ENCODE measurements at places on chromosomes 5 and 9. TPM values are rescaled to one million over a fixed set of nuclear protein-coding genes. Genes with fewer than 3 reads are reported as not detected.

DNA sequence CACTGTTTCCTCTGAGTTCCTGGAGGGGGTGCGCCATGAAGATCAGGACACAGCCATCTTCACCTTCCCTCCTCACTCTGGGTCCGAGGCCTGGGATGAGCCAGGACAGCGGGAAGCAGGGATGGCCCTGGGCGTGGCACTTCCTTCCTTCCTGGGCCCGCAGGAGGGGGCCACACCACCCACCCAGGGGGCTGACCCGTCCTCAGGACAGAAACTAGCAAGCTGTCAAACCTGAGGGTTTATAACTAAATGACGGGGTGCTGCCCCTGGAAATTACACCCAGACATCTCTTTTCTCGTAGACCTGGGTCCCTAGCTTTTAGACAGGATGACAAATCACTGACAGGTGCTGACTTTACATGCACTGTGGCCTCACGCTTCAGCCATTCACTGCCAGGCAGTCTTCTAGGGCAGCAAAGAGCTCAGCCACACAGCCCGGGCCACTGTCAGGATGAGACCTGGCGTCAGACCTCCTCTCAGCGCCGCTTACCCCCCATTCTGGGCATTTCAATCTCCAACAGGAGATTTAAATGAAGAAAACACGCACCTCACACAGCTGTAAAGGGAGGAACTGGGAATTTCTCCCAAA lies 8.1 kb downstream of the FCN2 start:
- DNase-seq = no peak

DNA sequence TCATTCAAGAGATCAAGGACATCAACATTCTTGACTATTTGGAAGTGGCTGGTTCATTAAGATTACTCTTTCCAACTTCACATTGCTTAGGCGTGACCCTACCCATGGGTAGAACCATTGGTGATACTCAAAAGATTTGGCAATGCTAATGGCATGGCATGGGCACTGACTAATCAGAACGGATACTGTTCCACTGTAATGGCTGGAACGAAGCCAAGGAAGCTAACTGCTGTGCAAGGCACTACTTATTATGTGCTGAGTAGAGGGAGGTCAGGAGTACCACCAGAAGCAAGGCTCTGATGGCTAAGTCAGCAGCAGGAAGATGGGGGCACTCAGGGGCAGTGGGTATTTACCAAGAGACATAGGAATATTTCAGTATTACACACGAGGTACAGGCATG lies 31.9 kb downstream of the GNA14 start:
- DNase-seq = no peak

DNA sequence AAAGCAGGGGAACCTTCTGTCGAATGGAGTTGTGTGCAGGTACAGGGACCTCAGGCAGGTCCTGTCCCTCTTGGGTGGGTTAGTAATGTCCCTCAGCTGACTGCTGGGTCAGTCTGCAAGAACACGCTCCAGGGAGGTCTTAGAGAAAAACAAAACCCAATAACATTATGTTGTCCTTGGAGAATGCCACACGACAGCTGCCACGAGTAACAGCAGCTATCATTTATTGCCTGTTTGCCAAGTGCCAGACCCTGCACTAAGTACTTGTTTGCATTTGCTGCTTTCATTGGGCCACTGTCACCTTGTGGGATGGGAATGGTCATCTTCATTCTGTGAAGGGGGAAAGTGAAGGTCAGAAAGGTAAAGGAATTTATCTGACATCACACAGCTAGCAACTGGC lies 310.3 kb downstream of the SLIT3 start:
- no peak for DNase-seq

DNA sequence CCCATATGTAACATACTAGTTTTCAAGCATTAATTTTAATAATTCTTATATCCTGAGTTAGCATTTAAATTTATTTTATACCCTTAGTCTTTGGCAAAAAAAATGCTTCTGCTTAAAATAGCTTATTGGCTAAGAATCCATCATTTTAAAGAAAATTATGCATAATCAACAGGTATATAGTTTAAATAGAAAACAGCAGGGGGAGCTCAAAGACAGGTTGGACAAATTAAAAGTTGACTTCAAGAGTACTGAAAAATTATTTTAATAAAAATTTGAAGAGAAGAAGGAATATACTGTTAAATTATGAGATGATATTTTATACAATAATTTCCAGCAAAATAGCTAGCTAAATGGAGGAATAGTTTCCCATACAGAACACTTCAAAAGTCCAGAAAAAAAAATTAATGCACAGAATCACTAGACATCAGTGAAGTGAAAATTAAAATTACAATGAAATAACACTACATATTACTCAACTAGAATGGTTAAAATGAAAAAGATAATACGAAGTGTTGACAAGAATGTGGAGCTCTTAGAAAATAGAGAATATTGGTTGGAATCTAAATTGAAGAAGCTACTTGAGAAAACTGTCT lies 387.1 kb downstream of the PDE4D start:
- no peak for DNase-seq

DNA sequence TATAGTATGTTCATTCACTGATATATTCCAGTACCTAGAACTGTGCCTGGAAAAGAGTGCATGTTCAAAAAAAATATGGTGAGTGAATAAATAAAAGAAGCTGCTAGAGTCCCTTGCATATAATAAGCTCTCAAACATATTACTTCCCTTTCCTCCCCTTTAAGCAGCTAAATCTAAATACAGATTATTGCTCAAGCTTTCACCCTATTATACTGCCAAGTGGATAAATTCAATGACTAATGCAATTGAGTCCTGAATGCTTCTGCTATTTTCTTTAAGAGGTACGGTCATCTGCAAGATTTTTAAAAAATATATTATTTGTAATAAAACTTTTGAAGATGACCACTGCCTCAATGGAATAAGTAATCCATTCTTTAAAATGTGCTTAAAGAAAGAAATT lies 248.4 kb downstream of the PLK2 start:
- no peak for DNase-seq

DNA sequence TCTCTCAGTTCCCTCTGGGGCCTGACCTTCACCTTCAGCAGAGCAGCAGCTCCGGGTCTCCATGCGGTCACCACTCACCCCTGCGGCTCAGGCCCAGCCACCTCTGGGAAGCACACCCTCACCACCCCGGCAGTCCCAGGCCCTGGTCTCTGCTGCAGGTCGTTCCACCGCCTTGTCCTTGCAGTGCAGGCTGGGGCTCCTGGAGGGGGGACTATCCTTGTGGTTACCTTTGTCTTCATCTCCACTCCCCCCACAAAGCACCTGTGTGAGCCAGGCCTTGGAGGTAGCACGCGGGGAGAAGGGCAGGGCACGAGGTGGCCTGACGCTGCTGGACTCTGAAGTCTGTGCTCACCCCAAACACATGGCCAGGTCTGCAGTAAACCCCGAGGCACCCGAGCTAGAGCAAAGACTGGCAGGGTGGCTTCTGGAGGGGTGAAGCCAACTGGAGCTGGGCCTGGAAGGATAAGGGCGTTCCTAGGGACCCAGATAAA lies 33.2 kb upstream of the RXRA start:
- DNase-seq = no peak

GRCh38 chr5:102722931-102723330 lies 32.2 kb upstream of the PAM start:
- DNase-seq = peak; percentile 25

DNA sequence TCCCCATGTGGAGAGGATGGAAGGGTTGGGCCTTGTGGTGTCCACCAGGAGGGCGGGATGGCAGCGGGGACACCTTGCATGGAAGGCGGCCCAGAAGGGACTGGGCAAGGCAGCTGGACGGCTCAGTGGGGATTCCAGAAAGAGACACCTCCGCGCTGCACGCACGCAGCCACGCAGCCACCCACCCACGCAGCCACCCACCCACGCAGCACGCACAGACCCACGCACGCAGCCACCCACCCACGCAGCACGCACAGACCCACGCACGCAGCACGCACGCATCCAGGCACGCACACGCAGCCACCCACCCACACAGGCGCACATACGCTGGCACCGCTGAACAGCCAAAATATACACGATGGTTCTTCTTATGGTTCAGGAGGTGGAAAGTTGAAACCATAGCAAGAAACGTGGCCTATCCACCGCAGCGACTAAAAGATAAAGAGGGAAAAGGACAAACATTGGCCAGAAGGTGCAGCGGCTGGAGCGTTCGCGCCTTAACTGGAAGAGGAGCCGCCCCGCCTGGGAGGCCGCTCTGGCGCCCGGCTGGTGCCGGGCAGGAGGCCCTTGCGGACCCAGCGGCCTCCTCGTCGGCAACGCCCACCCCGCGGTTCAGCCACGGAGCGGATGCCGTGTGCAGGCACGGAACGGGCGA lies 22.2 kb upstream of the EXOC3 start:
- no peak for DNase-seq

GRCh38 chr5:93044859-93045666 lies 536.0 kb downstream of the NR2F1-AS1 start:
- DNase-seq = no peak

DNA sequence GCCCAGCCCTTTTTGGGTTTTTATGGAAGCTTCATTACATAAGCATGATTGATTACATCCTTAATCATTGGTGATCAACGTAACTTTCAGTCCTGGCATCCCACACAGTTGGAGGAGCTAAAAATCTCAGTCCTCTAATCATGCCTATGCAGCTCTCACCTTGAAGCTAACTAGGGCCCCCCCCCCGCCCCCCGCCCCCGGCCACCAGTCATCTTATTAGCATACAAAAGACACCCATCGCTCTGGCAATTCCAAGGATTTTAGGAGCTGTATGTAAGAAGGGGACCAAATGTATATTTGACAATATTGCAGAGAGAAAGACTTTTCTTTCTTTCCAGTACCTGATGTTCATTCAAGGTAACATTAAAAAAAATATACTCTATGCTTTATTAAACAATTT lies 19.0 kb downstream of the ENC1 start:
- DNase-seq = no peak

GRCh38 chr9:109831998-109832658 lies 52.1 kb downstream of the PALM2AKAP2 start:
- DNase-seq = no peak

GRCh38 chr5:160788102-160788660 lies 63.8 kb downstream of the ATP10B start:
- DNase-seq = no peak

GRCh38 chr5:74199005-74199404 lies 441.5 kb downstream of the ENC1 start:
- DNase-seq = no peak

DNA sequence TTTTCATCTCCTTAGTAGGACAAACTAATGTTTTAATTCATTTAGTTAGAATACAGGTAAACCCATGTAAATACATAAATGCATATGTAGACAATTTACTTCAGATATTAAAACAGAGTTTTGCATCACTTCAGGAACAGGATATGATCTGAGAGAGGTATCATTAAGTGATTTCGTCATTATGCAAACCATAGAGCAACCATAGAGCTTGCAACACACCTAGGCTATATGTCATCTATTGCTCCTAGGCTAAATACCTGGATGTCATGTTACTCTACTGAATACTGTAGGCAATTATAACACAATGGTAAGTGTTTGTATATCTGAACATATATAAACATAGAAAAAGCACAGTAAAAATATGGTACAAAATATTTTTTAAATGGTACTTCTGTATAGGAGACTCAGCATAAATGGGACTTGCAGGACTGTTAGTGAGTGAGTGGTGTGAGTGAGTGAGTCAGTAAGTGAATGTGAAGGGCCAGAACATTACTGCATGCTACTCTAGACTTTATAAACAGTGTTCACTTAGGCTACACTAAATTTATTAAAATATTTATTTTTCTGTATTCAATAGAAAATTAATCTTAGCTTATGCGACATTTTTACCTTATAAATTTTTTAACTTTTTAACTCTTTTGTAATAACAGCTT lies 1377.5 kb upstream of the CDH9 start:
- DNase-seq = no peak

GRCh38 chr5:143551820-143552251 lies 148.3 kb upstream of the NR3C1 start:
- DNase-seq = no peak

- no peak for DNase-seq
These were observed 1.8 kb upstream of the KLF4 start for GRCh38 chr9:107491081-107492053.

PAIP2 gene
- 41.9 TPM for total RNA-seq

CHSY3 gene
- total RNA-seq = not detected

RORB gene
- total RNA-seq = under 0.01 TPM

PCDHB13 gene
- 0.93 TPM for total RNA-seq

NEUROG1 gene
- not detected for total RNA-seq

RANBP3L gene
- not detected for total RNA-seq

MYORG gene
- 0.03 TPM for total RNA-seq

Measured in Caki2 (cell line).